H7 (cell line): ENCODE measurements at places on chromosomes 5 and 9.
A peak's percentile ranks its signal among the peaks of the same experiment; 100 is the strongest.

- peak; percentile 92 for DNase-seq
These were observed 716 bp downstream of the PROB1 start for GRCh38 chr5:139394123-139394653.

- no peak for DNase-seq
These were observed 72.3 kb downstream of the SLF1 start for GRCh38 chr5:94690778-94691177.

- no peak for DNase-seq
These were observed 141.8 kb downstream of the DOCK2 start for GRCh38 chr5:169778622-169779596.

DNA sequence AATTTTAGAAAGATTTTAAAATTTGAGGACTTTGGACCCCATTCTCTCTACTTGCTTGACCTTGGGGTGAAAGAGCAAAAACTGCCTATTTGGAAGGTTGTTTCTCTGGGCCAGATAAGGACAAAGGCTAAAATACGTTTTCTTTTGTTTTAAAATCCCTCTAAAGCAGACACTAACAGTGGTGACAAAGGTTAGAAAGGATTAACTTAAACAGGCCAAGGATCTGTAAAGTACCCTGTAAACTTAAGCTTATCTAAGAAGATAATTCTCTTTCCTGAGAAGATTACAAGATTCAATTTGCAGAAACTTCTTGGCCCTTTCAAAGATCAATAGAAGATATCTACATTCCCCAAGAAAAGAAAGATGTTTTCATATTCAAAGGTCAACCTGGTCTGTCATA lies 12.1 kb downstream of the TRPM6 start:
- DNase-seq: no peak

DNA sequence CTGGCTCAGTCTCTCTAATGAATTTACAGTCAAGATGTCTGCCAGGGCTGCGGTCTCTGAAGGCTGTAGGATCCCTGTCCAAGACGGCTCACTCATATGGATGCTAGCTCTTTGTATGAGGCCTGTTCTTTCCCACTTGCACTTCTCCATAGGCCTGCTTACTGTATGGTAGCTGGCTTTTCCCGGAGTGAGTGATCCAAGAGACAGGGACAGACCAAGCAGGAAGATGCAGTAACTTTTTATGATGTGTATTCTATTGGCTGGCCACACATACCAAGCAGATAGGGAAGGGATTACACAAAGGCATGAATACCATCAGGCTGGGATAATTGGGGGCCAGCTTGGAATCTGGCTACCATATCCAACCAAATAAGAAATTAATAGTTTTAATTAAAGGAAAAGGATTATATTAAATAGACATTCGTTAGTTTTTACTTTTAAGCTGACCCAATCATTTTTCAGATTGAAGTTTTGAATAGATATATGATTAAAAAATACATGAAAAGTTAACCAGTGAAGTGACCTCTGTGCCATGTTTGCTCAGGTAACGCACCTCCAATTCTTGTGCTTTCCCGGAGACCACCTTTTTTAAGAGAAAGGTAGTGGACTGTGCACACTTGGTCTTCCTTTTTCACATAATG lies 20.6 kb downstream of the NSD1 start:
- no peak for DNase-seq

DNA sequence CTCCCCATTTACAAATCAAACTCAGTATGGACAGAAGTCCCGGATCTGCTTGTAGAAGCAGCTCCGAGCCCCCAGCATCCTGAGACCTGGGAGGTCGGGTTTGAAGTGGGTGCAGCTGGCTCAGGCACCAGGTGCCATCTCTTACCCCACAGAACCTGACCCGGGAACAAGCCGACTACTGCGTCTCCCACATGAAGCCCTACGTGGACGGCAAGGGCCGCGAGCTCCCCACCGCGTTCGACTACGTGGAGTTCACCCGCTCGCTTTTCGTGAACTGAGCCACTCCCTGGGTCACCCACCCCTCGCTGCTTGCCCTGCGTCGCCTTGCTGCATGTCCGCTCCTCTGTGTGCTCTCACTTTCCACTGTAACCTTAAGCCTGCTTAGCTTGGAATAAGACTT lies 23.6 kb downstream of the DYNC2I2 start:
- no peak for DNase-seq

DNA sequence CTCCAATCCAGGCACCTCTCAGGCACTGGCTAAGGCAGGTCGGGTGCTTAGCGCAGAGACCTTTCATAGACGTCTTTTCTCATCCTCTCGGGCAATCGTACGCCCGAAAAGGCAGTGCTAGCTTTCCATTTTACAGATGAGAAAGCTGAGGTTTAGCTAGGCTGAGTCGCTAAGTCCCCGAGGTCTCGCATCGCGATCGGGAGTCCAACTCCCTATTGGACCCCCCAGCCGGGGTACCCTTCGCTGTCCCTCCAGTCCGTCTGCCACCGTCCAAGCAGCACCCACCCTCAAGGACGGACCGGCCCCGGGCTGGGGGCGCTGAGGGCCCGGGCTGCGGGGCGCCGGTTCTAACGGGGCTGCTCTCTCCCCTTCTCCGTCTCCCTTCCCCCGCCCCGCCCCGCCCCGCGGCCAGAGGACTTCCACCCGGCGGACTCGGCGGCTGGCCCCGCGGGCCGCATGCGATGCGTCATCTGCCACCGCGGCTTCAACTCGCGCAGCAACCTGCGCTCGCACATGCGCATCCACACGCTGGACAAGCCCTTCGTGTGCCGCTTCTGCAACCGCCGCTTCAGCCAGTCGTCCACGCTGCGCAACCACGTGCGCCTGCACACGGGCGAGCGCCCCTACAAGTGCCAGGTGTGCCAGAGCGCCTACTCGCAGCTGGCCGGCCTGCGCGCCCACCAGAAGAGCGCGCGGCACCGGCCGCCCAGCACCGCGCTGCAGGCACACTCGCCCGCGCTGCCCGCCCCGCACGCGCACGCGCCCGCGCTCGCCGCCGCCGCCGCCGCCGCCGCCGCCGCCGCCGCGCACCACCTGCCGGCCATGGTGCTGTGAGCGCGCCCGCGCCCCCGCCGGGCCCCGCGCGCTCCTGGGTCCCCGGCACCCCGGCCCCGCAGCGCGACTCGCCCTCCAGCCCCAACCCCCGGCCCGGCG lies 12.5 kb upstream of the EXOSC2 start:
- DNase-seq: peak; percentile 94

DNA sequence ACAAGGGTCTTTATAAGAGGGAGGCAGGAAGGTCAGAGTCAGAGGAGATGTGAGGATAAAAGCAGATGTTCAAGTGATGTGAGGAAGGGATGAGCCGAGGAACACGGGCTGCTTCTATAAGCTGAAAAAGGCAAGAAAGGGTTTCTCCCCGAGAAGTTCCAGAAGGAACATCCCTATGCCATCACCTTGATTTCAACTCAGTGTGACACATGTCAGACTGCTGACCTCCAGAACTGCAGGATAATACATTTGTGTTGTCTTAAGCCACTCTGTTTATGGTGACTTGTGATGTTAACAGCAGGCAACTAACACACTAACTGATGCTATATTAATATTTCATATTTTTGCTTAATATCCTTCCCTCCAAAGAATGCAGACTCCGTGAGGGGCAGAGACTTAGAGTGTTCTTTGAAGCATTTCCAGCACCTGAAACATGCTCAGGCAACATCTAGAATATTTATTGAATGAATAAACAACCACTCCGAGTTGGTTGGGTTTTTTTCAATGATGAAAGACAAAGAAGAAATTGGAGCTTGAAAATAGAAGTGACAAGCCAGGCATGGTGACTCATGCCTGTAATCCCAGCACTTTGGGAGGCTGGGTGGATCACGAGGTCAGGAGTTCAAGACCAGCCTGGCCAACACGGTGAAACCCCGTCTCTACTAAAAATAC lies 77.6 kb upstream of the ADRA1B start:
- DNase-seq: no peak

DNA sequence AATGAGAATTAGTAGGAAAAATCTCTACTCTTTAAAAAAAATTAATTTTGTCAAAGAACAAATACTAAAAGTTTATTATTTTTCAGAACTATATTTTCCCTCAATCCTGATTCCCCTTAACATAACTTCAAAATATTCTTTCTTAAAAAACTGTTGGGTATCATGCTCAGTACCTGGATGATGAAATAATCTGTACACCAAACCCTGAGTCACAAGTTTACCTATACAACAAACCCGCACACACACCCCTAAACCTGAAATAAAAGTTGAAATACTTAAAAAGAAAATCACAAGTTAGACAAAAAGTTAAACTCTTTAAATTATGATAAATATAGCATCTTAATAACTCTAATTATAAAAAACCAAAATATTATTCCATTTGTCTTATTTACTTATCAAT lies 812.3 kb downstream of the MAT2B start:
- DNase-seq: no peak

- DNase-seq: no peak
These were observed 698.0 kb downstream of the CETN3 start for GRCh38 chr5:89711526-89711925.

- peak; percentile 99 for DNase-seq
These were observed at the start of gene GLDC for GRCh38 chr9:6645355-6646292. GLDC (minus strand) TSS chr9:6645729; CDS start chr9:6645499, 230 bp downstream.

GRCh38 chr9:127347831-127348776 lies 48.9 kb upstream of the SLC2A8 start:
- DNase-seq: no peak

DNA sequence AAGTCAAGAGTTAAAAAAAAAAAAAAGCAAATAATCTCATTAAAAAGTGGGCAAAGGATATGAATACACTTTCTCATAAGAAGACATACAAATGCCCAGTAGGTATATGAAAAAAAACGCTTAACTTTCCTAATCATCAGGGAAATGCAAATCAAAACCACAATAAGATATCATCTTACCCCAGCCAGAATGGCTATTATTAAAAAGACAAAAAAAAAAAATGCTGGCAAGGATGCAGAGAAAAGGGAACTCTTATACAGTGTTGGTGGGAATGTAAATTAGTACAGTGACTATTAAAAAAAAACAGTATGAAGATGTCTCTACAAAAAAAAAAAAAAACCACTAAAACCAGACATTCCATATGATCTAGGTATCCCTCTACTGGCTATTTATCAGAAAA lies 79.4 kb downstream of the LPAR1 start:
- DNase-seq: no peak
